IMR-90 (cell line): ENCODE measurements at places on chromosomes 2 and 18. TPM values are rescaled to one million over a fixed set of nuclear protein-coding genes. Genes with fewer than 3 reads are reported as not detected.

The CTAGE1 gene
- polyA plus RNA-seq, result 0.09 and 0.10 TPM in 2 replicates

DNA sequence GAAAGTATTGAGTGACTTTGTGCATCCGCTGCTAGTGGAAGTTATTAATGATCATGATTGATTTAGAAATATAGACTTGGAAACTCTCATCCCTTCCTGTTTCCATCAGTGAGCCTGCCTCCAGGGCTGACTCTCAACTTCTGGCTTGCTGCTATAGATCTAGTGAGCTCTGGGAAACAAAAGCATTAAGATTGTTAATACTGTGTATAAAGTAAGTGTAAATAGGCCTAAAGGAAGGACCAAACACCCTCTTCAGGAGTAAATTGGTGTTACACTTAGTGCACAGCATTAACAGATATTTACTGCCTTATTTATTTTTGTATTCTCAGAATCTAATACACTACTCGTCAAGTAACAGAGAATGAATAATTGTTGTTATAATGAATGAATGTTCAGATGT lies 285.6 kb downstream of the THSD7B start:
- no peak for DNase-seq

- no peak for DNase-seq
Observed at GRCh38 chr18:62396381-62396780, 71.3 kb downstream of the TNFRSF11A start.

- DNase-seq, result no peak
Observed at GRCh38 chr2:241230435-241230834, 42.0 kb downstream of the ANO7 start.

DNA sequence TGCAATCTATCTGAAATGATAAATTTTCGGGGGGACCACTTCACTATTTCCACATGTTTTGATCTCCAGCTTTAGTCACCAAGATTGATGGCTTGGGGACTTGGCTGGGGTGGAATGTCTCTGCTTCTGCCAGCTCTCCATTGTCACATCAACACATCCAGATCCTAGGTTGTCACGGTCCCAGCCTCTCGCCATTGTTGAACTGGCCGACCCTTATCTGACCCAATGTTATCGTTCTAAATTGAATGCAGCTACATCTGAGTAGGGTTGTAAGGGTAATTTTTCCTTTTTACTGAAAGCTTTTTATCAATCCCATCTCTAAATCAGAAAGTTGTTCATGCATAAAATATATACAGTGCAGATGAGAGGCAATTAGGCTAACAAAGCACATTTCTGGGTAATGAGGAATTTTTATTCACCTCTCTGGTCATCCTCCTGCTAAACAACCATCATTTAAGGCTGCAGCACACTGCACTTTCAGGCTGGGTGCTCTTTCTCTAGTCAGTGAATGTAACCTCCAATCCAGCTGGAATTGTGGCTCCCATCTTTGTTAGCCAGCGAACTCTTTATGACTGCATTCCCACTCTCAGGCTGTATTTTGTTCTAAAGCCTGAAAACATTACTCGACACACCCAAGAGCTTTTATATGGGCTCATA lies 128.2 kb downstream of the COL4A4 start:
- no peak for DNase-seq

GRCh38 chr2:183926433-183926832 lies 671.9 kb upstream of the ZNF804A start:
- no peak for DNase-seq
